ENCODE measurements at places on chromosomes 12 and 14. TPM values are rescaled to one million over a fixed set of nuclear protein-coding genes. Genes with fewer than 3 reads are reported as not detected.

The KLRD1 gene
- not detected for total RNA-seq

The CCDC59 gene
- total RNA-seq = 54.0 TPM

The ALX1 gene
- not detected for total RNA-seq

The YLPM1 gene
- total RNA-seq = 18.1 TPM

The SERPINA5 gene
- not detected for total RNA-seq

The CLEC12A gene
- not detected for total RNA-seq

The NEDD1 gene
- total RNA-seq = 31.5 TPM

The RERG gene
- not detected for total RNA-seq

The SUSD6 gene
- total RNA-seq = 13.4 TPM

The KRT6B gene
- total RNA-seq = 1,696 TPM

The TDRD9 gene
- total RNA-seq = 0.62 TPM

The CAPZA3 gene
- not detected for total RNA-seq

The CLEC4C gene
- total RNA-seq = not detected

The GLI1 gene
- total RNA-seq = 3.4 TPM
